ENCODE measurements at places on chromosomes 16 and 17.
A peak's percentile ranks its signal among the peaks of the same experiment; 100 is the strongest.

DNA sequence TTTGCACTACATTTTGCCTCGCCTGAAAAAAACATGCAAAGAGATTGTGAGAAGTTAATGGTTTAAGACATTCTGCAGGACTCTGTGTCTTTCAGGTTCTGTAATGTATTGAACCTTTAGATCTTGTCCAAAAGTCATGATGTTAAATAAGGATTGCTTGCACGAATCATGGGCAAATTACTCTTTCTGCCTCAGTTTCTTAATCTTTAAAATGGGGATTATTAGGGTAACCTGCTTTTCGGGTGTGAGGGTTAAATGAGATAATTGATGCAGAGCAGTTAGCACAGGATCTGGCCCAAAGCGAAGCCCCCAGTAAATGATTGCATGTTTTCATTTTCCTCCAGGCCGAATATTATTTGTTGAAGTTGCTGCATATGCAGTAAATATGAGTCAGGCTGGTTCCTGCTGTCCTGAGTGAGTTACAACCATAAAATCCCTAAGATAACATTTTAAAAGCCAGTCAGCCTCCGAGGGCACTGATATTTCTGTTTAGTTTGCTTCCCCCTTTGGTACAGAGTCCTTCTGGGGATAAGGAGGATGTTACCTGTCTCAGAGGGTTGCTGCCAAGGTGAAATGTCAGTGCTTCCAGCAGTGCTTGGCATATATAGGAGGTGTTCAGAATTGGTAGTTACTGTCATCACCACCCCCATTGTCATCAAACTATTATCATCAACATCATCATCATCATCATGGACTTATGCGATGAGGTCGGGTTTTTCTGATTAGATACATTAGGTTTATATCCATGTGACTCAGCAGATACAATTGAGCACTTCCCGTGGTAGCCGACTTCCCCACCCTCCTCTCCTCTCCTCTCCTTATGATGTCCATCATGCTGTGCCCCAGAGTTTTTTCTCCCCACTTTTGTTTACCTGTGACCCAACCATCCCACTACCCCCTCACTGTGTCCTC, 20.6 kb upstream of the ARHGAP17 start:
- no peak for DNase-seq

GRCh38 chr16:89334050-89334449, 116.5 kb downstream of the ZNF778 start:
- no peak for DNase-seq

GRCh38 chr16:28585674-28586073, 11.2 kb downstream of the SULT1A2 start:
- no peak for DNase-seq

GRCh38 chr16:84303023-84303422, 8.3 kb downstream of the WFDC1 start:
- no peak for DNase-seq

GRCh38 chr17:59505610-59506276, 59.7 kb upstream of the DHX40 start:
- DNase-seq, result no peak

- no peak for DNase-seq
Measured at GRCh38 chr17:40567377-40567776, 2.1 kb upstream of the CCR7 start.

- no peak for DNase-seq
Measured at GRCh38 chr17:29565643-29566472, 979 bp downstream of the ABHD15 start.

GRCh38 chr17:49723423-49723822, 15.7 kb upstream of the SLC35B1 start:
- no peak for DNase-seq

DNA sequence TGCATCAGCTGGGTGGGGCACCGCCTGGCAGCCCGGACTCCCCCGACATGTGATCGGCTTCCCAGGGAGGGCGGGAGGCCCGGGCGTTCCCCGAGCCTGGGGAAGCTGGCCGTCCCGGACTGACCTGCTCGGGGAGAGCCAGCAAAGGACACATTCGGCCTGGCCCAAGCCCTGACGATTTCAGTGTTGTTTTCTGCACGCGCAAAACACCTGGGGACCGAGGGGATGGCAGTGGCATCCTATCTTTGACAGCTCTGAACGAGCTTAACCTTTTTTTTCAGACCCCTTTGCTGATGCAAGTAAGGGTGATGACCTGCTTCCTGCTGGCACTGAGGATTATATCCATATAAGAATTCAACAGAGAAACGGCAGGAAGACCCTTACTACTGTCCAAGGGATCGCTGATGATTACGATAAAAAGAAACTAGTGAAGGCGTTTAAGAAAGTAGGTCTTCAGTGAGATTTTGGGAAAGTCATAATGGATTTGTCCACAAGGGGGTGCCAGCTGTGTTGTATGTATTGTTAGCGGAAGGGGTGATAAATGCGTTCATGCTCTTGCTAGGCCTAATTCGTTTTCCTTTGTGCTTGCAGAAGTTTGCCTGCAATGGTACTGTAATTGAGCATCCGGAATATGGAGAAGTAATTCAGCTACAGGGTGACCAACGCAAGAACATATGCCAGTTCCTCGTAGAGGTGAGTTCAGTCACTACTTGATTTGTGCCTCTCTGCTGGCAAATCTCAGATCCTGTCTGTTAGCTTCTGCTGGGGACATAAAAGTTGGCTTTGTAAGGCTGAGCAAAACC, 1.0 kb downstream of the EIF1 start:
- no peak for DNase-seq

- DNase-seq, result no peak
Measured at GRCh38 chr17:703081-703875, 11.4 kb downstream of the VPS53 start.

- no peak for DNase-seq
Measured at GRCh38 chr16:66451548-66451947, 24.5 kb downstream of the BEAN1 start.

GRCh38 chr16:75919664-75920063, 193.4 kb upstream of the CPHXL start:
- DNase-seq, result no peak

GRCh38 chr16:75022567-75022966, 23.7 kb downstream of the ZNRF1 start:
- no peak for DNase-seq

DNA sequence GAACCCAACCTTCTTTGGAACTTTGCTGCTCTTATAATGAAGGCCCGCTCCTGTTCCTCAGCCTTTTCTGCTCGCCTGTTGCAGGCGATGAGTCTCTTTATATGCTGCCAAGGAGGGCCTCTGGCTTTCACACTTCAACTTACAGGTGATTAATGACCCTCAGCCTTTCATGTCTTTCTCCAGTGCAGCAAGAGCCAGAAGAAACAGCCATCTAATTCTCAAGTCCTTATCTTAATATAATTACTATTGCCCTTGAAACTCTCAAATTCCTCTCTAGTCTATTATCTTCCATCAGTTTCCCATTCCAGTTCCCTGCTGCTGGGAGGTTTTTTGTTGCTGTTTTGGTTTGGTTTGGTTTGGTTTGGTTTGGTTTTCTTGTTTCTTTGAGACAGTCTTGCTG, 121.8 kb upstream of the MED13 start:
- DNase-seq, result no peak

GRCh38 chr17:48767263-48767774, 38.8 kb upstream of the HOXB13 start:
- DNase-seq, result no peak

GRCh38 chr17:45745601-45746494, 38.3 kb upstream of the CRHR1 start:
- DNase-seq, result no peak

DNA sequence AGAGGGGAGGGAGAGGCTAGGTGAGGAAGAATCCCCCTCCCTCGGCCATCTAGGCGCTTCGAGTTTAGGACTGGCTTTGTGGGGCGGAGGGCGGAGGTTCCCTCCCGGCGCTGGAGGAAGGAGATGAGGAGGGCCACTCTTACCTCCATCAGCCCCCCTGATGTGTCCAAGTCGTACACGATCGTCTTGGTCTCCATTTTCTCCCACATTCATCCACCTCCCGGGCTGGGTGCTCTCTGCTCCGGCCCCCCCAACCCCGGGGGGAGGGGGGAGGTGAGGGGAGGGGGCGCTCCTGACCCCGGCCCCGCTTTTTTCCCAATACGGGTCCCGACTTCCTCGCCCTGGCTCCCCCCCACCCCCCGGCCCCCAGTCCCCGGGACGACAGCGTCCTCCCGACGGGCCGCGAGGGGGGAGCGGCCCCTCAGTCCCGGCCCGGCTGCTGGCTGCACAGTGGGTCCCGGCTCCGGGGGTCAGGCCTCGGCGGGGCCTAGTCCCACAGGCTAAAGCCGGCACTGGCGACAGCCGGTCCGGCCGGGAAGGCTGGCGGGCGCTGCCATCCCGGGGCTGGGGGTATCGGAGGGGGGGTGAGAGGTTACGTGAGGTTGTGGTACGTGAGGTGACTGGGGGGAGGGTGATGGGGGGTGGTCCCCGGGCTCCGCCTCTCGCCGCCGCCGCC, 428 bp downstream of the PHF12 start:
- DNase-seq, result no peak

GRCh38 chr16:30524575-30525568, 1.5 kb downstream of the ZNF768 start:
- no peak for DNase-seq

DNA sequence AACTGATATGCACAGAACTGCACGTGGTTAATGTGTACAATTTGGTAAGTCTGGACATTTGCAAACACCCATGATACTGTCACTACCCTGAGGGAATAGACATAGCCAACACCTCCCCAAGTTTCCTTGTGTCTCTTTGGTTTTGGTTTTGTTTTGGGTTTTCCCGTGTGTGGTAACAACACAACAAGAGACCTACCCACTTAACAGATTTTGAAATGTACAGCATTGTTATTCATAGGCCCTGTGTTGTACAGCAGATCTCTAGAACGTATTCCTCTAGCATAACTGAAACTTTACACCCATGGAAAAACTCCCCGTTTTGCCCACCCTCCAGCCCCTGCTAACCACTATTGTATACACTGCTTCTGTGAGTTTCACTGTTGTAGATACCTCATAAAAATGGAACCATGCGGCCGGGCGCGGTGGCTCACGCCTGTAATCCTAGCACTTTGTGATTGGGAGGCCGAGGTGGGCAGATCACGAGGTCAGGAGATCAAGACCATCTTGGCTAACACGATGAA, 76.3 kb upstream of the TBC1D3K start:
- DNase-seq, result no peak

GRCh38 chr17:22463110-22463850, 771.0 kb downstream of the KCNJ18 start:
- DNase-seq, result peak; percentile 23

- DNase-seq, result no peak
Measured at GRCh38 chr16:3198334-3199072, 10.5 kb downstream of the OR1F1 start.

GRCh38 chr16:80935691-80936090, 71.0 kb downstream of the CMC2 start:
- no peak for DNase-seq

GRCh38 chr17:19470530-19471261, 59.7 kb downstream of the RNF112 start:
- DNase-seq, result no peak

DNA sequence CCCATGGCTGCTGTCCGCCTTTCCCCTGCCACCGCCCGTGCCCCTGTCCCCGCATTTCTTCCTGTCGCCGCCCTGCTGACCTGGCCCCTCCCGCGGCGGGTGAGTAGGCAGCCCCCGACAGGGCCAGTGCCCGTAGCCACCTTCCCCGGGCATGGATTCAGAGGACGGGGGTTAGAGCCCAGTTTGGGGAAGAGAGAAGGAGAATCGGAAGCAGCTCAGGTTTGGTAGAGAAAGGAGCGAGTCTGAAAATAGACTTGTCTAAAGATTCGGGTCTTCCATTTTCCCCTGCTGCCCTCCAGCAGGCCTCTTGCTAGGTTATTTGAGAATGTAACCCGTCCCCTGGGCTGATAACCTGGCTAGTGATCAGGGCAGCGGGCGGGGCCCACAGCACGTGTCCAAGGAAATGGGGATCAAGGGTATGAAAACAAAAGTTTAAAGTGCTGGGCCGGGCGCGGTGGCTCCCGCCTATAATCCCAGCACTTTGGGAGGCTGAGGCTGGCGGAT, 7.9 kb upstream of the CLDN9 start:
- DNase-seq, result no peak

GRCh38 chr16:2223942-2224486, 623 bp downstream of the E4F1 start:
- no peak for DNase-seq

- DNase-seq, result no peak
Measured at GRCh38 chr17:2034157-2034556, 4.2 kb downstream of the DPH1 start.

DNA sequence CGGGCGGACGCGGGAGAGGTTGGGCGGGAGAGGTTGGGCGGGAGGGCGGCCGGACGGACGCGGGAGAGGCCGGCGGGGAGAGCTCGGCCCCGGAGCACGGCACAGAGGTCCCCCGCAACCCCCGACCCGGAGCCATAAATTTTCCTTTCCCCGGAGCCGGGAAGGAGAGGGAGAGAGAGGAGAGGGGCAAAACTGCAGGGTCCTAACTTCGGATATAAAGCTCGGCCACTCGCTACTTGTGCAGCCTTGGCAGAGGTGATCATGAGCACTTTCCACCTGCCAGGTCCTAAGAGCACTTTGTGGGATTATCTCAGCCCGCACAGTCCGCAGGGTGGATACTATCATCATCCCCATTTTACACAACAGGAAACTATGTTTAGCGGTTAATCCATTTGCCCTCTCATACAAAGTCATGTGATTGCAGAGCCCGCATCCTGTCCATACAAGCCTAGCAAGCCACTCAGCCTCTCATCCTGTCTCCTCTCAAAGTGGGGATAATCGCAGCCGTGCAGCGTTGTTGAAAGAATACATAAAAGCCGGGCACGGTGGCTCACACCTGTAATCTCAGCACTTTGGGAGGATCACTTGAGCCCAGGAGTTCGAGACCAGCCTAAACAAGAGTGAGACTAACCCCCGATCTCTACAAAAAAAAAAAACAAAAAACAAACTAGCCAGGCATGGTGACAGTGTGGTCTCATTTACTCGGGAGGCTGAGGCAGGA, 780 bp upstream of the DCAKD start:
- no peak for DNase-seq

- DNase-seq, result peak; percentile 50
Measured at GRCh38 chr16:47574091-47575054, 113.2 kb downstream of the PHKB start.

- DNase-seq, result no peak
Measured at GRCh38 chr17:43967251-43967875, 13.6 kb upstream of the PYY start.

Data from NCI-H1048 (cell line).